ENCODE measurements at places on chromosomes 7 and 10. TPM values are rescaled to one million over a fixed set of nuclear protein-coding genes. Genes with fewer than 3 reads are reported as not detected.

Gene LEP
- not detected for total RNA-seq

DNA sequence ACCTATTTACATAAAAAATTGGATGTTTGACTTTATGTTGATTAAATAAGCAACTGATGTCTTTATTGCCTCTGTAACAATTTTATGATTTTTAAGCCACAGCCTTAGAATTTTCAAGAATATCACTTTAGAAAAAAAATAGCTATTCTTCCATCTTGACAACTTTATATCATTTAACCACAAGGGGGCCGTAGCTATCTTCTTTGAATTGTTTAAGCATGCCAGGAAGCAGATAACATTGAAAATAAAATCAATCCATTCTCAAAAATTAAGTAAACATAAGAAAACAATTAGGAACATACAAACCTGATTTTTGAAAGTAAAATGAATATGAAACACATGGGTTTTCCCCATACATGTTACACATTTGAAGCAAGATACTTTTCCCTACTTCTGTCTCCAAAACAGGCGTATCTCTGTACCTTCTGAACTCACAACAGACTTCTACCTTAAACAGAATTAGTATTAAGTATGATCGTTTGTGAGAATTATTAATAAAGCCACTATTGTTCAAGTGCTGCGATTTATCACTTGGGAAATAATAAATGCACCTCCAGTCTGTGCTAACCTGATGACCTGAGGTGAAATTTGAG lies 209.0 kb downstream of the CACNA2D1 start:
- no peak for DNase-seq

DNA sequence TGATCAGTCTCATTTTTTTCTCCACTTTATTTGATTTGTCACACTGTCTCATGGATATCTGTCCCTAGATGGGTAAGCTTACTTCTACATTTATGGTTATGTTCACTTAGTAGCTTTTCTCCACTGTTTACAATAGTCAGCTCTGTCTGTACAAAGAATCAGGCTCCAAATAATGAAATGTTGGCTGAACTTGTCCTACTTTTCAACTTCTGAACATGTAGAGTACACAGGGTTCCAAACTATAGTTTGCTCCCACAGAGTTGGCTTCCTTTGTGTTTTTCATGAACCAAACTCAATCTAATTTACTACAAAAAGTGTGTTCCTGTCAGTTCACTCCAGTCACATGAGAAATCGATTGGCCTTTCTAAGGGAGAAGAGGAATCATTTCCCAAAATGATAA lies 175.0 kb downstream of the CCDC71L start:
- no peak for DNase-seq

GRCh38 chr10:119029613-119030420 lies at the start of gene NANOS1:
Gene NANOS1, plus strand, starts transcription at chr10:119029714. Its CDS starts 88 bp downstream, at chr10:119029802.
- DNase-seq: peak; percentile 42

DNA sequence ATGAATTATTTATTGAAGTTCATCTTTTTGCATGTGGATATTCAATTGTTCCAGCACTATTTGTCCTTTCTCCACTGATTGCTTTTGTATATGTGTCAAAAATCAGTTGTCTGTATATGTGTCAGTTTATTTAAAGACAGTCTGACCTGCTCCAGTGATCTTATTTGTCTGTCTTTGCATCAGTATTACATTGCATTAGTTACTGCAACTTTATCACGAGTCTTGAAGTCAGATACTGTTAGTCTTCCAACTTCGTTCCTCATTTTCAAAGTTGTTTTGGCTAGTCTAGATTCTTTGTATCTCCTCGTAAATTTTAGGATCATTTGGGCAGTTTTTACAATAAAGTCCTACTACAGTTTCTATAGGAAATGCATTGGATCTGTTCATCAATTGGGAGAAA lies 166.4 kb downstream of the CELF2 start:
- no peak for DNase-seq

Gene PON1
- total RNA-seq: not detected

Gene PLEKHS1
- not detected for total RNA-seq

DNA sequence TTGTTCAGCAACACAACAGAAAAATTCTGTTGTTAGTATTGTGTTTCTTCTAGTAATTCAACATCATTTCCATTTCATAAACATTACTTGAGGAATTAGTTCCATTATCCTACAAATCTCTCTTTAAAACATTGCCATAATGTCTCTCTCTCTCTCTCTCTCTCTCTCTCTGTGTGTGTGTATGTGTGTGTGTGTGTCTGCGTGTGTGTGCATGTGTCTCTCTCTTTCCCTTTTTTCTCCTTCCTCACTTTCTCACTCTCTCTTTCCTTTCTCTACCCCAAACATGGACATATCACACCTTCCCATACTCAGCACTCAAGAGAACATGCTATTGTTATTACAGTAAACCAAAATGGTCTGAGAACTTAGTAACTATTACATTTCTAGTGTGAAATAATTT lies 16.6 kb downstream of the LRRTM3 start:
- DNase-seq: no peak

GRCh38 chr10:117762819-117763172 lies 220.2 kb downstream of the EMX2 start:
- DNase-seq: no peak

DNA sequence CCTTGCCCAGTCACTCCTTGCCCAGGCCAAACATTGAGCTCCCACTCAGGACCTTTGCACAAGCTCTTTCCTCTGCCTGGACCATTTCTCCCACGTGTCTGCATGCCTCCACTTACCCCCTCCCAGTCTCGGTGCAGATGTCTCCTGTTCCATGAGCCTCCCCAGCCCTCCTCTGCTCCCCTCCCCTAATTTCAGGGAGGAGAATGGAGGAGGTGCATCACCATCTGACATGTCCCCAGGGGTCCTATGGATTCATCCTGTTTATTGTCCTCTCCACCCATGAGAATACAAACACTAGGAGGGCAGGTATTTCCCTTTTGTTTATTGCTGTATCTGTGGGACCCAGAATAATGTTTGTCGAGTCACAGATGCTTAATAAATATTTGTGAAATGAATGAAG lies 8.6 kb upstream of the GRID2IP start:
- DNase-seq: no peak

DNA sequence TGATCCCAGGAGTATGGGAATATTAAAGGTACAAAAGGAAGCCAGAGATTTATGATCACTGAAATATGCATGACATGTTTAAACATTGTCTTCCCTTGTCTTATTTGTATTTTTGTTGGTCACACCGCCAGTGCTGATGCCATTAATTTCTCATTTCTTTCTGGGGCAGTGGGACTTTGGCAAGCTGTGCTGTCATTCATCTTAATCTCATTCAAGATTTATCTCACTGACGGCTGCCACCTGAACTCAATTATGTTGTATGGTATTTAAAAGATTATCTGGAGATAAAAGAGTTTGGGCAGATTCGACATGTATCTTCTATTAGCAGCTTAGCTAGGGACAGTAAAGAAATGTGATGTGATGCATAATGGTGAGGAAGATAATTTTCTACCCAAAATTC lies 284.9 kb upstream of the PLXDC2 start:
- DNase-seq: no peak

- peak; percentile 98 for DNase-seq
These were observed 375.2 kb downstream of the RPS24 start for GRCh38 chr10:78408671-78409472.

Gene LIPA
- total RNA-seq: 45.8 TPM

Gene ATOH7
- total RNA-seq: not detected

Gene SLC35B4
- total RNA-seq: 11.3 TPM

Gene STK32C
- total RNA-seq: 5.7 TPM

Gene CH25H
- 0.44 TPM for total RNA-seq

GRCh38 chr7:5631152-5631551 lies 150.3 kb downstream of the RNF216 start:
- DNase-seq: peak; percentile 85

- DNase-seq: no peak
These were observed 122.5 kb upstream of the NOBOX start for GRCh38 chr7:144525956-144526355.

DNA sequence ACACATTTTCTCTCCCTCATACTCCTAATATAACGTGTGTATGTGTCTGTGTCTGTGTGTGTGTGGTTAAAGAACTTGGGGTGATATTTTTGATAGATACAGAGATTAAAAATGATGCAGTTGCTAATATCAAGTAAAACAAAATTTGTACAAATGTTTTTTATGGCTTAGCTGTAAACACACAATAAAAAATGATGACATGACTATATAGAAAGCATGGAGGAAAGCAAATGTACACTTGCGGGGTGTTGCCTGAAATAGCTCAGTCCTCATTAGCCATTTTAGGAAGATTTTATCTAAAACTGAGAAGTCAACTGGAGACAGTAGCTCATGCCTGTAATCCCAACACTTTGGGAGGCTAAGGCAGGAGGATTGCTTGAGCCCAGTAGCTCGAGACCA lies 5.6 kb upstream of the TASOR2 start:
- no peak for DNase-seq

- DNase-seq: no peak
These were observed 10.4 kb downstream of the PDZD7 start for GRCh38 chr10:101020427-101021075.

DNA sequence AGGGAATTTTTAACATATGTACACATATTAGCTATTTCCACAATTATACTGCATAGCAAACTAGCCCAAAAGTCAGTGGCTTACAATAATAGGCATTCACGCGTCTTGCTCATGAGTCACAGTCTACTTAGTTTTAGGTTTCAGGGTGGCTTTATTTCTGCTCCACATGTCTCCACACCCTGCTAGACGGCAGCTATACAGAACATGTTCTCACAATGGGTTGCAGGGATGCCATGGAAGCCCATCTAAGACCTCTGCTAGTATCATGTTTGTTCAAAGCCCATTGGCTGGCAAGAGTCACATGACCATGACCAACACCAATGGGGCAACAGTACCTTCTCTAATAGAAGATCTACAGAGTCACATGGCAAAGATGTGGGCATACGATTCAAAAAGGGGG lies 96.3 kb upstream of the NEBL start:
- no peak for DNase-seq

- DNase-seq: no peak
These were observed 9.8 kb upstream of the TOMM7 start for GRCh38 chr7:22832401-22832800.

- DNase-seq: no peak
These were observed 1.1 kb upstream of the TFAM start for GRCh38 chr10:58384095-58384494.

GRCh38 chr7:80127412-80128160 lies 7.0 kb upstream of the GNAI1 start:
- peak; percentile 31 for DNase-seq

Measured in thyroid gland (tissue), 4 donors.